Fibroblast of the aortic adventitia (primary cell): ENCODE measurements at places on chromosomes 5 and 9. TPM values are rescaled to one million over a fixed set of nuclear protein-coding genes. Genes with fewer than 3 reads are reported as not detected.

The ARSI gene
- total RNA-seq, result 1.5 and 2.1 TPM in 2 replicates

The PRELID1 gene
- 118 and 120 TPM in 2 replicates for total RNA-seq

The NTRK2 gene
- 3.3 and 9.7 TPM in 2 replicates for total RNA-seq

The OSMR gene
- total RNA-seq, result 57.2 and 96.7 TPM in 2 replicates

DNA sequence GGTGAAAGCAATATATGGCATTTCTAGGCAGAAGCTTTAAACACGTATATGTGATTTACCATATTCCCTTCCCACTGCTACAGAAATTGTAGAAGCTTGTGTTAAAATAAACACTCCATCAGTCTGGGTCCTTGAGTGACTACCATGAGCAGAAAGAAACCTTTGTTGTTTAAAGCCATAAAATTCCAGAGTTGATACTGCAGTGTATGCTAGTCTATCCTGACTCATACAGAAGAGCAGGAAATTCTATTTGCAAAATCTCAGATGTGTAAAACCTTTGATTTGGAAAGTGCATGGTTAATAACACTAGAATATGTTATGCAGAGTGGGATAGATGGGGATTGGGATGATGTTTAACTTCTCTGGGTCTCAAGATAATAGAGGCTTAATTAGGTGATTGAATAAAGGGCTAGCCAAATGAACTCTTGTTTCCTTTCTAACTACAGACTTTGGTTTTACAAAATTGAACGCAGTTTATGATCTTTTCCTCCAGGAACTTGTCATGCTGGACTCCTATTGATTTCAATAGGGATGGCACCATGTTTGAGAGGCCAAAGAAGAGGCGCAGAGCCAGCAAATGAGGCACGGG, 282.7 kb upstream of the VLDLR start:
- no peak for DNase-seq

DNA sequence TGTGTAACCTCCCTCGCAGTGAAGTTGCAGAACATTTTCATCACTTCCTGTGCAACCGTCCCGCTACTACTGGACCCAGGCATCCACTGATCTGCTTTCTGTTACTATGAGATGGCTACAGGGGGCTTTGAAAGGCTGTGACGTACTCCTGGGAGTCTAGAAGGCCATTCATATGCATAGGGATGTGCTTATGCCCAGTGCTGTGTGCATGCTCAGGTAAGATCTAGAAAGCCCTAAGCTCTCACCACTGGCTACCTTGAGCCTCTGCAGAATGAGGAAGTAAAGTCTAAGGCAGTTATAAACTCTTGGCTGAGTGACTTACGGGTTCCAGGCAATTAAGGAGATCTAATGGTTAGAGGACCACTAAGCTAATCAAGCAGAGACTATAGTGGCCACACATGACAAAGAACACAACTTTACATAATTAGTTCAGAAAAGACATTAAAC, 11.8 kb downstream of the HNRNPAB start:
- no peak for DNase-seq
